ENCODE measurements at places on chromosomes 4 and X.

DNA sequence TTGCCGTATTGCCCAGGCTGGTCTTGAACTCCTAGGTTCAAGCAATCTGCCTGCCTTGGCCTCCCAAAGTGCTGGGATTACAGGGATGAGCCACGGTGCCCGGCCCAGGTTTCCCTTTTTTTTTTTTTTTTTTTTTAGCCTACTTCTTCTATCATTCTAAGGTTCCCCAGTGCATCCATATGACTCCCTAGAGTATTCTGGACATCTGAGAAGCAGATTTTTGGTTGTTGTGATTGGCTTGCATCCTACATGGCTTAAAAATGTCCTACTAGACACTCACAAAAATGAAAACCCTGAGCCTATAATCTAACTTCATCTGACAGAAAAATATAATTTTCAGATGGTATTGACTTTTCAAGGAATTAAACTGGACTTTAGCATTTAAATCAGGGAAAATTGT, 41.7 kb downstream of the SMIM14 start:
- DNase-seq = no peak

DNA sequence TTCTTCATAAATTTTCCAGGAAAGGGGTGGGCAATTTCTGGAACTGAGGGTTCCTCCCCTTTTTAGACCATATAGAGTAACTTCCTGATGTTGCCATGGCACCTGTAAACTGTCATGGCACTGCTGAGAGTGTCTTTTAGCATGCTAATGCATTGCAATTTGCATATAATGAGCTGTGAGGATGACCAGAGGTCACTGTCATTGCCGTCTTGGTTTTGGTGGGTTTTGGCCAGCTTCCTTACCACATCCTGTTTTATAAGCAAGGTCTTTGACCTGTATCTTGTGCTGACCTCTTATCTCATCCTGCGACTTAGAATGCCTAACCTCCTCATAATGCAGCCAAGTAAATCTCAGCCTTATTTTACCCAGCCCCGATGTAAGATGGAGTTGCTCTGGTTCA, 577.8 kb downstream of the NLGN4X start:
- DNase-seq = no peak

DNA sequence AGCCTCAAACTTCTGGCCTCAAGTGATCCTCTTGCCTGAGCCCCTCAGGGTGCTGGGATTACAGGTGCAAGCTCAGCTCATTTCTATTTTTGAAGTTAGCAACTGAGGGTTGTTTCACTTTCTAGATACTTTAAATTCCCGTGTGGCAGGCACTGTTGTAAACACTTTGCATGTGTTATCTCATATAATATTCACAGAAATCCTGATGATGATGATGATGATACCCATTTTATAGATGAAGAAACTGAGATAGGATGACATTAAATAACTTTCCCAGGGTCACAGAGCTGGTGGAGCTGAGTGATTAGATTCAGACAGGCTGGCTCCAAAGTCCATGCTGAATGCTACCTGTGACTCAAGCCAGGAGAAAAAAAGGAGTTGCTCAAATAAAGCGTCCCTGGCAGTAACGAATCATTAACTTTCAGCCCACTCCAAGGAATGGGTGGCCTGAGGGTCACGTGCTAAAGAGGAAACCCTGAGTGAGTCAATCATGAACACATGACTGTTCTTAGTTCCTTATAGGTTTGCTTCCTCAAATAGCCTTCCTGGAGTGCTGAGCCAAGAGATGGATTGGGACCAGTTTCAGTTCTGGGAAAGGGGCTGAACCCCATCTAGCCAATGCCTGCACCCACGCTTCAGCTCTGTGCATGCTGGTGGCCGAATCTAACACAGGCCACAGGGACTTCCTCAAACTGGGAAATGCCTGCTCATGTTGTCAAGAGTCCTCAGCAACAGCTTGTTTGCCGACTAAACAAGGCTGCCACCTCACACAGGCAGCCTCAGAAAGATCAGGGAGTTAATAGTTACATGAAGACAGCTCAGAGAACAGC, 52.8 kb downstream of the RBM47 start:
- no peak for DNase-seq

GRCh38 chrX:99705701-99706100, 704.4 kb downstream of the PCDH19 start:
- no peak for DNase-seq

- DNase-seq = no peak
Measured at GRCh38 chr4:155629183-155629825, 37.3 kb upstream of the GUCY1A1 start.

DNA sequence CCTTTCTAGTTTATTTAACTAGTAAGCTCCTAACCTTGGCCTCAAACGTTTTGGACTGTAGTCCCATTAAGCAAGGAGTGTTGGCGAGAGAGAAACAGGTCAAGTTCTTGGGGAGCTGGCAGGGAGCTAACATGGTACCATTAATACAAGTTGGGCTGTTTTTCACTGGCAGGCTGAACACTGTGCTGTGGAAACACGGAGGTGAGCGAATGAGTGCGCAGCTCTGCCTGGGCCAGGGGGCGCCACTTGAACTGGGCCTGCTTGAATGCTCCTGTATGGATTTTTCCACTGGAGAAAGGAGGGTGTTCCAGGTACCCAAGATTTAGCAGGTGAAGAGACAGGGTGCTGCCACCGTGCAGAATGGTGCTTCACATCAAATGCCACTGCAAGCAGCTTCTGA, 7.4 kb upstream of the SMS start:
- no peak for DNase-seq

GRCh38 chr4:80694171-80694570, 336.3 kb upstream of the BMP3 start:
- DNase-seq = no peak

- no peak for DNase-seq
Measured at GRCh38 chr4:126827669-126828068, 805.1 kb upstream of the INTU start.

GRCh38 chrX:45842926-45843315, 642.2 kb upstream of the DIPK2B start:
- DNase-seq = no peak

DNA sequence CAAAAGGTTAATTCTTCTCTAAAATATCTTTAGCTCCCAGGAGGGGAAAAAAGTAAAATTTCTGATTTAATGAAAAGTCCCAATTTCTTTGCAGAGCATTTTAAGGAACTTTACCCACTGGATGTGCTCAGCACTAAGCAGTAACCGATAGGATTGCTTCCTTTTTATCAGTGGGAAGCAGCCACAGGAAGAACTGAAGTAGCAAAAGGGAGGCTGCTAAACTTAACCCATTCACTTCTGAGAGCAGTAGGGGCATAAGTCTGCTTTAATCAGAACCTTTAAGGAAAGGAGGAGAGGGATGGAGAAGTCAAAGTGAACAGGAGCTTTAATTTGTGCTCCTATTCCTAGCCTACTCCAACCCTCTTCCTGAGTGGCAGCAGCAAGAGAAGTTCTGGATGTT, at the start of gene F8:
F8 (minus strand) TSS at position 139 of the 400 bp plus-strand sequence. CDS start 171 bp downstream, outside the sequence.
- no peak for DNase-seq

- DNase-seq = no peak
Measured at GRCh38 chr4:53702334-53703266, 111.3 kb upstream of the LNX1 start.
